Activated T-helper 9 cell treated with anti-CD3 and anti-CD28 coated beads, Interleukin-2, amount 50 U/mL, for 16 hours (primary cell): ENCODE measurements at places on chromosomes 11 and 22.

GRCh38 chr22:19432133-19432851 lies at the start of gene MRPL40:
TSS of gene MRPL40 (plus strand) at chr22:19432545. CDS start at chr22:19432555, 10 bp downstream.
- peak; percentile 84 for DNase-seq

GRCh38 chr11:123682696-123683410 lies 28.4 kb upstream of the SCN3B start:
- DNase-seq = no peak

DNA sequence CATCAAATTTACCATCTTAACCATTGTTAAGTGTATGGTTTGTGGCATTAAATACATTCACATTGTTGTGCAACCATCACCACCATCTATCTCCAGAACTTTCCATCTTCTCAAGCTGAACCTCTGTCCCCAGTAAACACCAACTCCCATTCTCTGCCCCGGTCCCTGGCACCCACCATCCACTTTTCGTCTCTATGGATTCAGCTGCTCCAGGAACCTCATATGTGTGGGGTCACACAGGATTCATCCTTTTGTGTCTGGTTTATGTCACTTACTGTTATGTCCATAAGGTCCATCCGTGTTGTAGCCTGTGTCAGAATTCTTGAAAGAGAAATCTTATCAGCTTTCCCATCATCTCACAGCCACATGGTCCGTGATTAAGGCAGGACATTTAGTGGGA lies 16.3 kb downstream of the TSPAN32 start:
- no peak for DNase-seq

DNA sequence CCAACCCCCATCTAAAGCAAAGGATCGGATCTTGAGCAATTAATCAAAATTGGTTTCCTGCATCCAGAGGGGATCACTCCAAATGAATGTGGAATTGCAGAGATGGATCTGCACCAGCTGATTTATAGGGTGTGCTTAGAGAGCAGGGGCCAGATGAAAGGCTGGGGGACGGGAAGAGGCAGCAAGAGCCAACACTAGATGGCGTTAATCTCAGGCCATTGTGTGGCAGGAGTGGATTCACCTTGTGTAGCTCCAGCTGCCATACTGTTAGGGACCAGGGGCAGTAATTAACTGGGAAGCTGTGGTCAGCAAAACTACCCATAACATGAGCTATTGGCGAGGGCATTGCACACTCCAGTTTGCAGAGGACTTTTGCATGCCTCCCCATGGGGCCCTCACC lies 35.6 kb downstream of the SERPINH1 start:
- no peak for DNase-seq

GRCh38 chr11:79421820-79422219 lies 19.0 kb downstream of the TENM4 start:
- no peak for DNase-seq

DNA sequence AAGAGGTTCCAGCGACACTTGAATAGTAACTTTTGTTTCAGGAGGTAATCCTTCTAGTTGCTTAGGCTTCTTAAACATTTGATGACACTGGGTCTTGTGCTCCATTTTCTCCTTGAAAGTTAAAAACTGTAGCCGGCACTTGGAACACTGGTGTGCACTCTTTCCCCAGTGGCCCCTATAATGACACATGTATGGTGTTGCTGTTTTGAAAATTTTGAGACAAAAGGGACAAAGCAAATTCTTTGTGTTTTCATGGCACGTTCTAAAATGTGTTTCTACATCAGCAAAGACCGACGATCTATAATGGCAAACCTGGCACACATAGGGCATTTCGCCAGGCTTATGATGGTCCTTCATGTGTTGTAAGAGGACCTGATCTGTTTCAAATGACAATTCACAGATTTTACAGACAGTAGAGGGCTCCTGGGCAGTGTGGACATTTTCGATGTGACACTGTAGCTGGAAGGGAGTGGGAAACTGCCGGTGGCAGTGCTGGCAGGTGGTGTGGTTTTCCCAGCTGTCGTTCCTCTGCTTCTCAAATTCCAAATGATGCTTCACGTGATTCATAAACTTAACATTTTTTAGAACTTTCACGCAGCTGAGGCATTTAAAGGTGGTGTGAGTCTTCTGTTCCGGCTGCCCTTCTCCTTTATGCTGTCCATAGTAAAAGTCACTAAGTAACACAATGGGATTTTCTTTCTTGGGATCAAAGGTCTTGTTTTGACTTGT lies 20.5 kb downstream of the ZNF280B start:
- DNase-seq = no peak

DNA sequence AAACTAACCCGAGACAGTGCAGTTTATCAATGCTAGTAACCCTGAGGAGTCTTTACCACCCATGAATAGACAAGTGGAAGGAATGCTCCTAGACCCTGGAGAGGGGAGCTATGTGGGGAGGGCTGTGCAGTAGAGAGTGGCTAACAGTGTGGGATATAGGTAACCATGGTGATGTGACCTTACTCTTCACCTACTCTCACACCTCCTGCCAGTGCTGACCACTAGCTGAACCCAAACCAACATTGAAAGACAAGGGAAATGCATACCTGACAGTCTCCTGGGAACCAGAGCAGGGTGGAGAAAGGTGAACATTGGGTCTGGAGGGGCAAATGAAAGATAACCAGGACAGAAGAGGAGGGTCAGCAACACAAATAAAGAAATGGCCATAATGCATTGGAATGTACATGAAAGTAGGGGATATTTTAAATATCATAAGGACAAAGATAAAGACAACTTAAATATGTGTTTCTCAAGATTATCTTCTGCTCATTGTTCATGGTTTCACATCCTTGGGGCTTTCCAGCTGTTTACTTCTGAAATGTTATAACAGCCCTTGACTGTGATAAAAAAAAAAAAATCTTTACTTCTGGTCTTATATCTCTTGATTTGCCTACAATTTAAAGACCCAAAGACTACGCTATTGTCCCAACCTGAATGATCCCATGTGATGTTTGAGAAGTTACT lies 983.3 kb upstream of the TENM4 start:
- no peak for DNase-seq

DNA sequence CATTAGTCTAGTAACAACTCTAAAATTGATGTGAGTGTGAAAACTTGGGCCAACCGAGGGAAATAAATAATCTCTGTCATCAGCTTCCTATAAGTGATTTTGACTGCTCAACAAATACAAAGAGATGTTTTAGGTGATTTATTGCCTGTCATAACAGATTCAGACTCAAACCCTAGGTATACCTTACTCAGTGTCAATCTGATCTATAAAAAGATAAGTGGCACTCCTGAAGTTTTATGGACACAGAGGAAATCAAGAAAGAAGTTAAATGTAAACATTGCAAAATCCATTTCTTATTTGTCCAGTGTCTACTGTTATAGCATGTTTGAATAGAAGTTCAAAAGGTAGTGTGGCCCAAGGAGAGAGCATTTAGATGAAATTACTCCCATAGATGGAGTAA lies 30.4 kb upstream of the TYR start:
- DNase-seq = no peak

- no peak for DNase-seq
These were observed 38.3 kb downstream of the NCAM1 start for GRCh38 chr11:112999520-112999919.

- DNase-seq = no peak
These were observed 398.7 kb downstream of the BUD13 start for GRCh38 chr11:116374085-116374484.

DNA sequence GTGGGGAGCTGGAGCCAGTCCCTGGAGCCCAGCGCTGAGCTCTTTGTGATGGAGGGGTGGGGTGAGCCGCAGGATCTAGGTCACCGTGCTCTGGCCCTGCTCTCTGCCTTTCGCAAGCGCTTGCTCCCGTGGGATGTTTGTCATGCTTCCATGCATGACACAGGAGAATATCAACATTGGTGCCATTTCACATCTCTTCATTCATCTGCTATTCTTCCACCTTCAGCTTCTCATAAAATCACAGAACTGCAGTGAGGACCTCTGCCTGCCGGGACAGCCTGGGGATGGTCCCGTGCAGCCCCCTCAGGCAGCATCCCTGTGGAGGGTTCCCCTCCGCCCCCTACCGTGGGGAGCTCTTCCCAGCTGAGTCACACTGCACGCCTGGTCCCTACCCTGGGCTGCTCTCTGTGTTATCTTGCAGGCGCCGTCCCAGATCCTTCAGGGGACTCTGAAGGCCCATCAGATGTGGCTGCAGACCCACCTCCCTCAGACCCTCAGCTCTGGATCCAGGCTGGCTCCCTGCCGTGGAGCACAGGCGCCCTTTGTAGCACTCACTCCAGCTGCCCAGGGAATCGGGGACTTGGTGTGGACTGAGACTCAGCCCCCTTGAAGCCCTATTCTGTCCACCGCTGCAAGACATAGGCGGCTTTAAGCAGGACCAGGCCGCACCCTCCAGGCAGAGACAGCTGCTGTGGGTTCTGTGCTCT lies 5.1 kb upstream of the SEPTIN5 start:
- DNase-seq = no peak

DNA sequence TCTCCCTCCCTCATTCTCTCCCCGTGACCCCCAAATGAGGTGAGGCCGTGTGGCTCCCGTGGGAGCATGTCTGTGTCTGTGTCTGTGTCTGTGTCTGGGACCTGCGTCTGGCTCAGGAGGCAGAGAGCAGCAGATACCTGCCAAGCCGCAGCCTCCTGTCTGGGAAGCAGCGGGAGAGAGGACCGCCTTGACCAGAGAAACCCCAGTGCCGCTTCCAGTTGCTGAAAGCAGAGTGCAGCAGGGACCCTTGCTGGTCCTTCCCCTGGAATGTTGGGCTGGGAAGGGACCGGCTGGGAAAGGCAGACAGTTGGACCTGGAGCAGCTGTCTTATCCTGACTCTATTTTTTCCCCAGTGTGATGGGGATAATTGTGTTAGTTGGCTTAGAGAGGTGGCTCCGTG lies 525 bp downstream of the CSDC2 start:
- no peak for DNase-seq

DNA sequence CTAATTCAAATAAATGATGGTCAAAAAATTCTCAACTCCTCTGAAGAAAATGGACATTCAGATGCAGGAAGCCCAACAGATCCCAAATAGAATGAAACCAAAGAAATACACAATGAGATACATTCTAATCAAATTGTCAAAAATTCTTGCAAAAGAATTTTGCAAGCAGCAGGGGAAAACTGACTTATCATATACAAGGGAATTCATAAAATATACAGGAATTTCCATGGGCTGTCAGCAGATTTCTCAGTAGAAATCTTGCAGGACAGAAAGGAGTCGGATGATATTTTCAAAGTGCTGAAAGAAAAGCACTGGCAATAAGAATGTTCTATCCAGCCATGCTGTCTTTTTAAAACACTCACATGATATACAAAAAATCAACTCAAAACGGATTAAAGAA lies 194.6 kb upstream of the ZC3H12C start:
- no peak for DNase-seq

DNA sequence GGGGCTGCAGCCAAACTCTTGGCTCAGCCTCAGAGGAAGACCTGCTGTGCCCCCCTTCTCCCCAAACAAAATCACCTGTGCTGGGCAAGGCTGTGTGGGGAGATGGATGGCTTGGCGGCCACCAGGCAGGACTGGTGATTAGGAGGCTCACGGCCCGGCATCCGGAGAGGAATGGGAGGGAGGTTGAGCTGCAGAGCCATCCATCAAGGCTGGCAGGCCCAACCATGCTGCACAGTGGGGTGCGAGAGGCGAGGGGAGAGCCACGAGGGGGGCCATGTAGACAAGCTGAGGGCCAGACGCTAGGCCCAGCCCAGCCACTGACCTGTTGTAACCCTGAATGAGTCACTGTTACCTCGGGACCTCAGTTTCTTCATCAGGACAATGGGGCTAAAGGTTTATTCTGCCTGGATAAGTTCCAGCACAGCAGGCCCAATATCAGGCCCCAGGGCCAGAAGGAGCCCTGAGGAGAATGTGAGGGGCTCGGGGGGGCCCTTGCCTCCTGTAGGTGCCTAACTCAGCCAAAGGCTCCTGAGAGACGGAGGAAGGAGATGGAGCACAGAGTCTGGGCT lies 18.2 kb downstream of the PDE2A start:
- no peak for DNase-seq

DNA sequence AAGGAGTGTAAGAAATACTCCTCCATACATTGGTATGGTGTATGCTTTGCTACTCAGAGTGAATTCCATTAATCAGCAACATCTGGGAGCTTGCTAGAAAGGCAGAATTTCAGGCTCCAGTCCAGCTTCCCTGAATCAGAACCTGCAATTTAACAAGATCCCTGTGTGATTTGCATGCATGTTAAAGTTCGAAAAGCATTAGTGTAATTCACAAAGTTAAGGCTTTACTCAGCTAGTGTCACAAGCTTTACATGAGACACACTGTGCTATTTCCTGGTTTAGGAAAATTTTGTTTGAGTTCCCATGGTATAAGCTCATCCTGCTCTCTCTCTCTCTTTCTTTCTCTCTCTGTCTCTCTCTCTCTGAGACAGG lies 37.0 kb upstream of the HEPHL1 start:
- no peak for DNase-seq

- no peak for DNase-seq
These were observed 15.9 kb upstream of the PIK3IP1 start for GRCh38 chr22:31308181-31308580.

DNA sequence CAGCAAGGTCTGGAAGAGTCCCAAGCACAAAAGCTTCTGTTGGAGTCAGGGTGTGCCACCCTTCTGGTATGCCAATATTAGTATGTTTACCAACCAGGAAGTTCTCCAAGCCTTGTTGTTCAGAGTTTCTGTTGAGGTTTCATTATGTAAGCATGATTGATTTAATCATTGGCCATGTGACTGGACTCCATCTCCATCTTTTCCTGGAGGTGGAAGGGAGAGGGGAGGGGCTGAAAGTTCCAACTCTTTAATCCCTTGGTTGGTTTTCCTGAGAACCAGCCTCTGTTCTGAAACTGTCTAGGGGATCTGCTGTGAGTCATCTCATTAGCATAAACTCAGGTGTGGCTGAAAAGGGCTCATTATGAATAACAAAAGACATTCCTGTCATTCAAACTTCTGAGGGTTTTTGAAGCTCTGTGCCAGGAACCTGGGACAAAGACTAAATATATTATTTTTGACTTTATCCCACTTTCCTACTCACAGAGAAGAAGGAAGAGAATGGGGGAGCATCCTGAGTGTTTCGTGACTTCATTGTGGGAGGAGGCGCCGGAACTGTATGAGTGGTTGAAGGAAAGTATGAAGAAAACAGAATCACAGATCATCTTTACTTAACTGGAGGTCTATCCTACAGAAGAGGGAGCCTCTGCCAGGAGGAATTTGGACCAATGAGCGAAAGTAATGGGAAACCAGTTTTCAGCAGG lies 138.2 kb downstream of the NECTIN1 start:
- DNase-seq = no peak

DNA sequence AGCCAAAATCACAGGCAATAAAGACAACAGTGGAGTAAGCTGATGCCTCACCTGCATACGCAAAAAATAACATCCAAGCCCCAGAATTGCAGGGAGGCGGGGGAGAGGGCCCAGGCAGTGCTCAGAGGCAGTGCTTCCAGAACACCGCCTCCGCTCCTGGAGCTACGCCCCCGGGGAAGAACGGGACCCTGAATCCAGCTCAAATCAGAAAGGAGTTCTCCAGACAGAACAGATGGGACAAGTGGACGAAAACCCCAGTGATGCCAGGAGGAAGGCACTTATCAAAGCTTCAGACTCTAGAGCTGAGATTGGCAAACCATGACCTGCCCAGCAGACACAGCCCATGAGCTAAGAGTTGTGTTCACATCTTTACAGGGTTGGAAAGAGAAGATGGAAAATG lies 683.9 kb downstream of the TBC1D22A start:
- no peak for DNase-seq
